ENCODE measurements at places on chromosomes 11 and 22. TPM values are rescaled to one million over a fixed set of nuclear protein-coding genes. Genes with fewer than 3 reads are reported as not detected.

TMPRSS13 gene
- polyA plus RNA-seq: 0.87 TPM

CCDC73 gene
- not detected for polyA plus RNA-seq

HORMAD2 gene
- polyA plus RNA-seq: not detected

ZBTB16 gene
- polyA plus RNA-seq: 178 TPM

TMEM45B gene
- not detected for polyA plus RNA-seq

MRGPRF gene
- polyA plus RNA-seq: not detected

MEI1 gene
- polyA plus RNA-seq: 75.0 TPM

All from naive B cell (primary cell).